Activated T-helper 1 cell treated with anti-CD3 and anti-CD28 coated beads, Interleukin-2, amount 50 U/mL, for 16 hours (primary cell): ENCODE measurements at places on chromosomes 4 and X.

DNA sequence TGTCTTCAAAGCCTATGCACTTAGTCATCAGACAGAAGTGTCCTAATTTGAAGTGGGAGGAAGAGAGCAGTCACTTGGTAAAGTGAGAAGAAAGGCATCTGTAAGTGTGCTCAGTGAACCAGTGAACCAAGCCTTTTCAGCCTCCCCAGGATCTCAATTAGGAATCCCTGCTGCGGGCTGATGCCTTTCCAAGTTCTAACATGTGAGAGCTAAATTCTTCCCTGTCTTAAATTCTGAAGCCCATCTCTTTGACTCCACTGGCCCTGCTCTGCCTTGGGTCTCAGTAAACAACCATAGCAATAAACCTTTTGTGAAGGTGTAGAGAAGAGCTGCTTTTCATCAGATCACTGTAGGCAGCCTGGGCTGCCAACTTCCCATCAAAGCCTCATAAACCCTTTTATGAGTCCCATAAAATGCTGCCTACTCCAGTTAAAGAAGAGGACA is 701.2 kb upstream of the LCORL start:
- DNase-seq, result no peak

DNA sequence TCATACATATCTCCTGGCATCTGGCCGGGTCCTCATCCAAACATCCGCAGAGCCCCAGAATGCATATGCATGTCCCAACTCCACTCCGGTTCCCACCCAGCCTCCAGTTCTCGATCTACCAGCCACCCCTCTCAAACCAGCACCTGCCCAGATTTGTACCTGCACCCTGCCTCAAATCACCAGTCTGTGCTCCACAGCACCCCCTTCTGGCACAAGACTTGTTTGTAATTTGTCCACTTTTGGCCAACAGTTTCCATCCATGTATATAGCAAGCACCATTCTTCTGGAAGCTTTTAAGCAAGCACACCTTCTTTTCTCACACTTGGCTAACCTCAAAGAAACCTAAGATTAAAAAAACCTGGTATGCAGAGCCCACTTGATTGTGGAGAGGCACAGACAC is 644.1 kb downstream of the MID1IP1 start:
- DNase-seq, result no peak

DNA sequence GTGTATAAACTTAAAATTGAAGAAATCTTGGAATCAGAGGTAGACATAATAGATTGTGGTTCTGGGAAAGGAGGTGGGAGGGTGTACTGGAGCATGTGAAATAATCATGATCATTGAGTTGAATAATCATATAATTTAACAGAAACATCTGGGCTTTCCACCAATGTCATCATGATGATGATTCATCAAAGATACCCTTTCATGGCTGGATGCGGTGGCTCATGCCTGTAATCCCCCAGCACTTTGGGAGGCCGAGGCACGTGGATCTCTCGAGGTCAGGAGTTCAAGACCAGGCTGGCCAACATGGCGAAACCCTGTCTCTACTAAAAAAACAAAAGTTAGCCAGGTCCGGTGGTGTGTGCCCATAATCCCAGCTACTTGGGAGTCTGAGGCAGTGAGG is 6.7 kb upstream of the RUFY3 start:
- DNase-seq, result no peak

GRCh38 chr4:151729731-151730559 is 30.9 kb downstream of the GATB start:
- no peak for DNase-seq

DNA sequence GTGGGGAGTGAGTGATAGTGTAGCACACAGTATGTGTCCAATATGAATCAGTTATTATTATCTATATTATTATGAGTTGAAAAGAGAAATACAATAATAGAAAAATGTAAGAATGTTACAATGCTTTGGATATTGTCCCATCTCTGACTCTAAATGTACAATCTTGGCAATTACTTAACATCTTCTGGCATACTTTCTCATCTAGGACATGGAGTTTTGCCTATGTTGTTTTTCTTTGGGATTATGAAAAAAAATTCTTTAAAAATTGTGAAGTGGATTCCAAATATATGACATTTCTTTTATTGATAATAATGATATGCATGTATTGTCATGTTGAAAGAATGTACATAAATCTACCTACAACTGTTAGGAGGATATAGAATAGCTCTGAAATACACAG is 84.1 kb downstream of the TBCK start:
- no peak for DNase-seq

GRCh38 chr4:139933104-139933503 is 220.9 kb downstream of the MAML3 start:
- no peak for DNase-seq

DNA sequence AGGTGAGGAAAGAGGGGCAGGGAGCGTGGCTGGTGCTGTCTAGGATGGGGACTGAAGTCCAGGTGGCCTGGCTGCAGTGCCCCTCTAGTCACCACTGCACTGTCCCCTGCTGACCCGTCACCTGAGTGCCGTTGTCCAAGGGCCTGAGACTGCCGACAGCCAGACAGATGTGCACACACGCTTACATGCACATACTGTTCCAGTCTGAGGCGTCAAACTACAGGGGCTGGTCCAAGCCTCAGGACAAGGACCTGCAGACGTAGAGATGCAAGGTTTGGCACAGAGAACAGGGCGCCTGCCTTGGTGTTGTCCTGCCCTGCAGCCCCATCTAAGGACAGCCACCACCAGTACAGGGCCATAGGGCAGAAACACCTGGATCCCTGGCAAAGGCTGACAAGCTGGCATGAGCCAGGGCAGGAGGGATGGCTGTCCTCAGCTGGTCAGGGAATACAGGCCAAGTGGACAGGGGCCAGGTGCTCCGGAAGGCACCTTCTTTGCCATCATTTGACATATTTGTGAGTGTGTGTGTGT is 1.7 kb downstream of the SLC2A9 start:
- DNase-seq, result no peak

GRCh38 chrX:44747317-44747716 is 96.5 kb upstream of the DUSP21 start:
- no peak for DNase-seq

DNA sequence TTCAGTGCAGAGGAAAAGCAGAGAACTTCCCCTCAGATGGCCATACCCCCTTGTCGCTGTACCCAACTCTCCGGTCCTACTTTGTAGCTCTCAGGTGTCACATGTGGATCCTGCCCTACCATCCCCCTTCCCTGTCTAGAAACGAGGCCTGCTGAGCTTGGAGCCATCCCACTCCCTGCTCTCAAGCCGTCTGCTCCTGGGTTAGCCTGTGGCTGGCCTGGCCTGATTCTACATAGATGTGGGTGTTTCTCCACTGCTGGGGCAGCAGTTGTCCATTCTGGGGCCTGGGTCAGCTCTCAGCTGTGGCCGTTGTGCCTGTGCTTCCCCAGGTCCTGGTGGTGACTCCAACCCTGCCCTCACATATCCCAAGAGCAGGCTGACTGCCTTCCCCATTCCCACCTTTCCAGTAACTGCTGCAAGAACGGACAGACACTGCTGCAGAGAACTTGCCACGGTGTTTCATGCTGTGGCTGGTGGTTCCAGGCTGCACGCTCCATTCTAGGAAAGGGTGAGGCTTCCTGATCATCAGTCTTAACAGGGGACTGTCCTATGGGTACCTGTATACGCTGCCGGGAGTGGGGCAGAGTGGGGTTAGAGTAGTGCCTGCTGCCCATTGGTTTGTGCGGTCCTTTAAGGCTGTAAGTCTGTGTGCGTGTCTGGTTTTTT is 3.6 kb downstream of the IL9R start:
- no peak for DNase-seq

GRCh38 chr4:89305028-89305427 is 2.6 kb downstream of the GPRIN3 start:
- DNase-seq, result no peak
